ENCODE measurements at places on chromosomes 5 and 9.

DNA sequence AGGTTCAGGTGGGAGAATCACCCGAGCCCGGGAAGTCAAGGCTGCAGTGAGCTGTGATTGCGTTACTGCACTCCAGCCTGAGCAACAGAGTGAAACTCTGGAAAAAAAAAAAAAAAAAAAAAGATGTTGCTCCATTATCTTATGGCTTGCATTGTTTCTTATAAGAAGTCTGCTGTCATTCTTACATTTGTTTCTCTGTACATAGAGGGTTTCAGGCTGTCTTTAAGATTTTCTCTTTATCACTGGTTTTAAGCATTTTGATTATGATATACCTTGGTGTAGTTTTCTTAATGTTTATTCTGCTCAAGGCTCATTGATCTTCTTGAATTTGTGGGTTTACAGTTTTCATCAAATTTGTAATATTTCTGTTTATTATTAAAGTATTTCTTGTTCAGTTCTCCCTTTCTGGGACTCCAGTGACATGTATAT, 35.2 kb downstream of the MVB12B start:
- DNase-seq: no peak

DNA sequence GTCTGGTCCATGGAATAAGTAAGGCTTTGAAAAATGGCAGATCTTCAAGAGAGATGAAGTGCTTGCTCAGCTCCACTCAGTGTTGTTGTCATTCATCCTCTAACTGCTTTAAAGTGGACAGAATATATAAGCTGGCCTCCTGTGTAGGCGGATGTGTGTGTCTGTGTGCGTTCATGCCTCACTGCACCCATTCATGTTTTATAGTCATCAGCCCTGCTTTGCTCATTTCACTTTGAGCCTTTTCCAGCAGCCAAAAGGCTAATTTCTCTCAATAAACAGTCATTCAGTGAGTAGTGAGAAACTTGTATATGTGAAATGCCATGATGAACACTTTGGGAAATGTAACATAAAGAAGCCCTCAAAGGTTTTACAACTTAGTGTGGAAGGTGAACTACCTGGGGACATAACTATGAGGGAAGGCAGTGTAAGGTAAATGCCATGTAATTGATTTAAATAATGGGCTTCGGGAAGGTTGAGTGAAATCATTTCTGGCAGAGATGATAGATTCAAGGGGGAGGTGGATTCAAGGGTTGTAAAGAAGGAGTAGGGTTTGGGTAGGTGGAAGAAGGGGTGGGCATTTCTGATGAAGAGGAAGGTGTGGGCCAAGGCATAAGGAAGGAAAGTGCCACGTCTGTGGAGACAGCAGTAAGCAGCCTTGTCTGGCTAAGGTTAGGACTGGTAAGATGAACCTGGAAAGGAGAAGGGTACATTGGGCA, 15.7 kb downstream of the TTC23L start:
- no peak for DNase-seq

GRCh38 chr5:84535281-84535680, 150.6 kb upstream of the EDIL3 start:
- DNase-seq: no peak

DNA sequence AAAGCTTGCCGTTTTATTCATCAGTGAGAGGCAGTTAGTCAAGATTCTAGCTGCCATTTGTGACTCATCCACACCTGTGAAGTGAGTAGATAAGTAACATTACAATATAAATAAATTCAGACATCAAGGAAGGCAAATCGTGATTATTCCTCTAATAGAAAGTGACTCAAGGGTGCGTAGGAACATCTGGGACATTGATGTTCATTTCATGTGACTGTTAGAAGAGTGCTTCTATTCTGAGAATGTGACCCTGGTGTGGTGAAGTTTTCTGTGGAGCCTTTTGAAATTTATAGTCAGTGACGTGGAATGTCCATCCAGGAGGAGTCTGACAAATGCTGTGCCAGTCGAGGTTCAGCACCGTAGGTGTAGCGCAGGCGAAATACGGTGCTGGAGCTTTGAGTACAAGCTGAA, 48.4 kb upstream of the FAM240B start:
- no peak for DNase-seq

DNA sequence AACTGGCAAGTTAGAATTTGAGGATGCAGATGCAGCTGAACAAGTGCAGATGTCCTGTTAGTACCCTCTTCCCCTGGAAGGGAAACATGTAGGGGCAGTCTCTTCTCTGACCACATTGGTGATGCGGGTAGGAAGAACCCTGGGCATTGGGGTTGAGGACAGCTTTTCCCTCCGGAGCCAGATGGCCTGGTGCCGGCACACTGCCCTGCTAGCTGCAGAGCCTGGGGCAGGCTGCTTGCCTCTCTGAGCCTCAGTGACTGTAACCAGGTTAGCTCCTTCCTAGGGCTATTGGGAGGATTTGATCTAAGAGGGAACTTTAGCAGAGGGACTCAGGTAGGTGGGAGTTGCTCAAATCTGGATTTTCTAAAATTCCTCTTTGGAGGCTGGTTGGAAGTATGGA, 148.4 kb downstream of the HSPA4 start:
- DNase-seq: no peak

- peak; percentile 33 for DNase-seq
These were observed 42.0 kb upstream of the TIMD4 start for GRCh38 chr5:157004893-157005551.

DNA sequence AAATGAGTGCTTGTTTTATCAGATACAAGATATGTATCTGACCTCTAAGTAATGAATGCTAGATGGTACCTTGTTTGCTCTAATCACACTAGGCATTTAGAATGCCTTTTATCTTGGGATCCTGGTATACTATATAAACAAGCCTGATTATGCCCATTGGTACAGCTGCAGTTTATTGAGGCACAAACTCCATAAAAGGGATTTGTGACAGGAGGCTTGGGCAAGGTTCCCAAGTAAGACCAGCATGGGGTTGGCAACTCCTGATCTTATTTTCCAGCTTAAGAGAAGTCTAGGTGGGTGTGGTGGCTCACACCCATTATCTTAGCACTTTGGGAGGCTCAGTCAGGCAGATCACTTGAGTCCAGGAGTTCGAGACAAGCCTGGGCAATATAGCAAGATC, 93.9 kb upstream of the DMRT1 start:
- no peak for DNase-seq

- DNase-seq: no peak
These were observed 177.1 kb upstream of the SPRY4 start for GRCh38 chr5:142501890-142502289.

GRCh38 chr5:54774281-54775170, 210.9 kb downstream of the ESM1 start:
- peak; percentile 80 for DNase-seq

DNA sequence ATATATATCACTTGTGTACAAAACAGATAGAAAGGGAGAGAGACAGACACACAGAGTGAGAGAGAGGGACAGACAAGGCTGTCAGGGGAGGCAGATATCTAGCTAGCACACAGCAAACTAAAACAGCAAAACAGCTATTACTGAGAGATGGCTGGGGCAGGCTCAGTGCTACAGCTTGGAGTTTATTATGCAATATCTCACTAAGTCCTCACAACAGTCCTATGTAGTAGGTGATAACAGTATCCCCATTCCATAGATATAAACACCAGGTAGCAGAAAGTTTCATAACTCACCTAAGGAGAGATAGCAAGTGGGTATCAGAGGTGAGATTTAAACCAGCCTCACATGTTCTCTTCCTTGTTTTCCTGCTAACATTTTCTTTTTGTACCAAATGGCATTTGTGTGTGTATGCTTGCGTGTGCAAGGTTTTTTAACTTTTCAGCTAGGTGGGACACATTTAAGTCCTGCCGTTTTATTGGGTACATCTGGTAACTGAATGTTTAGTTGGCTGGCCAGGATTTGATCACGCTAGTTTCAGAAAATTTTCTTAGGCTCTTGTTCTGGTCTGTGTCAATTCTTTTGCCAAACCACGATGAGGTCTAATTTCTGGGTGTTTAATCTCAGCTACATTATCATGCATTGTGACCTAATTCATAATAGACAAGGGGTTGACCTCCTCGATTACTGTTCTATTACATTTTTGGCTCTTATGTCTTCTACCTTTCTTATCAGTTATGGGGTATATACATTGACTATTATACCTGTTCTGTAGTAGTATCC, 105.1 kb downstream of the LMNB1 start:
- no peak for DNase-seq

- DNase-seq: peak; percentile 60
These were observed 140.5 kb downstream of the SLIT3 start for GRCh38 chr5:169160405-169160901.

DNA sequence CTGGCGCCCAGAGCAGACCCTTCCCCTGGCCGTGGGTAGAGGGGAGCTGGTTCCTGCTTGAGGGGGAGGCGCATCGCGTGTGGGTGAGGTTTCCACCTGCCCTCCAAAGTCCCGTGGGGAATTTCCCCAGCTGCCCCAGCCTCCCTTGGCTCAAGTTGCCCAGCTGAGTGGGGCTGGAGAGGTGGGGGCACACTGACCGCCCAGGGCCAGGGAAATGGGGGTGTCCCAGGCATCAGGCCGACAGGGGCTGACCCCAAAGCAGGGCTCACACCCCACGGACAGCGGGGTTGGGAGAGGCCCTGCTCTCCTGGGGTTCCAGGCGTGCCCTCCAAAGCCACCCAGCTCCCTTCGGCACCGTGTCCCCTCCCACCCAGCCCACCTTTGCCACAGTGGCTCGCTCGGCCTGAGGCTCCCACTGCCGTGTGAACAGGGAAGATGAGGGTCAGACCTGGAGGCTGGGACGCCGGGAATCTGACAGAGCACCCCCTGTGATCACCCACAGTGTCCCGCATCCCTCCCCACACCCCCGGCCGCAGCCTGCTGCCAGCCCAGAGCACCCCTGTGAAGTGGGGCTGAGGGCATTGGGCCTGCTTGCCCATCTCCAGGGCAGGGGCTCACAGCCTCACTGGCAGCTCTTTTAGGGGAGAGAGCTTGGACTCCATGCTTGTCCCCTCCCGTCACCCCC, 933 bp upstream of the EGFL7 start:
- no peak for DNase-seq

GRCh38 chr9:127182901-127183746, 60.7 kb upstream of the ANGPTL2 start:
- peak; percentile 61 for DNase-seq

GRCh38 chr9:97545486-97545885, 44.0 kb downstream of the TMOD1 start:
- no peak for DNase-seq

- DNase-seq: no peak
These were observed 24.7 kb downstream of the AMBP start for GRCh38 chr9:114053246-114054005.

DNA sequence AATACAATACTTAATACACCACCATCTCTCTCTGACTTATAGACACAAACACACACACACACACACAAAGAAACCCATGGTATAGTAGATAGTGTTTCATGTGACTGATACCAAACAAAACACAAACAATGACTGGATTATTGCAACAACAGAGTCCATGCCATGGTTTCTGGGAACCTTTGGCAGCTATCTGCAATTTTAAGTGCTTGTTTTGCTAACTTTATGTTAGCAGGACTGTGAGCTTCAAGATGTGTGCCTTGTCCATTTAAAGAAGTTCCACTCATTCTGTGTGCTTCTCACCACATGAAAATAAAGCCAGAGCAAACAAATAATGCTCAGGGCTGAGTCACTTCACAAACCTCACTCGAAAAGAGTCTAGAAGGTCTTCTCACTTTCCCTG, 15.1 kb upstream of the LURAP1L start:
- DNase-seq: peak; percentile 59

DNA sequence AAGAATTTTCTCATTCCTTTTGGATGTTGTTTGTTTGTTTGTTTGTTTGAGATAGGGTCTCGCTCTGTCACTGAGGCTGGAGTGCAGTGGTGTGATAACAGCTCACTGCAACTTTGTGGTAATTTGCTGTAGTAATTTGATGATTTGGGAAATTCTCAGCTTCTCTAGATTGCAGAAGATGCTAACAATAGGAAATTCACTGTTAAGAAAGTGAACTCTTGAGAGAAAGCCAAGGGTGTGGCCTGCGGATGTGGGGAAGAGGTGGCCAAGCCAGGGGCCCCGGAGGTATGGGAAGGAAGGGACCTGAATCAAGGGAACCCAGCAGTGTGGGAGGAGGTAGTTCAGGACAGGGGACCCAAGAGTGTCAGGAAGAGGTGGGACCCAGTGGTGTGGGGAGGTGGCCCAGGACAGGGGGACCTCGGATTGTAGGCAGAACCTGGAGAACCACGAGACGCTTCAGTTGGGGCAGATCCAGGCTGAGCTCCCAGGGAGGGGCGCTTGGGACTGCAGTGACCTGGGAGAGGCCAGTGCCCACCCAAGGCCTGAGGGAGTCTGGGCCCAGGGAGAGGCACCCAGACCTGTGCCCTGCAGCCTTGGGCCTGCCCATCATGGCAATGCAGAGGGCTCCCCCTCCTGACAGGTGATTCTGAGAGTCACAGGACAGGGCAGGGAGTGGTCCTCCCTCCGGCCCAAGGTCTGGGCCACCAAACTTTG, 5.6 kb upstream of the LCN2 start:
- DNase-seq: no peak

DNA sequence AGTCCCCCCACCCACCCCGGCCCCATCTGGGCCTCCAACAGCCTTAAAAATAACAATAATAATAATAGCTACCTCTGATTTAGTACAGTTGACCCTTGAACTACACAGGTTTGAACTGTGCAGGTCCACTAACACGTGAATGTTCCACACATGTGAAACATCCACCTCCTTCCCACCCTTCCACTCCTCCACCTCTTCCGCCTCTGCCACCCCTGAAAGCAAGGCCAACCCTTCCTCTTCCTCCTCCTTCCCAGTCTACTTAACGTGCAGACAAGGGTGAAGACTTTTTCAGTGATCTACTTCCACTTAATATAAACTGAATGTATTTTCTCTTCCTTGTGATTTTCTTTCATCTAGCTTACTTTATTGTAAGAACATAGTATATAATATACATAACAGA, 10.8 kb downstream of the PDGFRB start:
- no peak for DNase-seq

DNA sequence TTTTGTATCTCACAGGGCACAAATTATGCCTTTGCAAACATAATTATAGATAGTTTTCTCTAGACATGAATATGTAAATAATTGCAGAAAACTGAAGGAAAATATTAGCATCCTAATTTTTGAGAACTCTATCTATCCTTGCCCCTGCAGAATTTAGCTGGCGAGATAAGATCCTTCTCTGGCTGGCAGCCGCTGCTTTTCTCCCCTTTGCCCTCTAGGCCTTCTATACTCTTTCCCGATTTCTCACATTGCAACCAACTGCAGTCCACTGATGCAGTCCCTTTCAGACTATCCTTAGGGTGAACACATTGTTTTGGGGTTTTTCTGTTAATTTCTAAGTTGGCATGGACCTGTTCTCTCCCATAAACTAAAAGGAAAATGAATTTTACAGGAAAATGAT, 91.3 kb downstream of the CD180 start:
- DNase-seq: no peak

DNA sequence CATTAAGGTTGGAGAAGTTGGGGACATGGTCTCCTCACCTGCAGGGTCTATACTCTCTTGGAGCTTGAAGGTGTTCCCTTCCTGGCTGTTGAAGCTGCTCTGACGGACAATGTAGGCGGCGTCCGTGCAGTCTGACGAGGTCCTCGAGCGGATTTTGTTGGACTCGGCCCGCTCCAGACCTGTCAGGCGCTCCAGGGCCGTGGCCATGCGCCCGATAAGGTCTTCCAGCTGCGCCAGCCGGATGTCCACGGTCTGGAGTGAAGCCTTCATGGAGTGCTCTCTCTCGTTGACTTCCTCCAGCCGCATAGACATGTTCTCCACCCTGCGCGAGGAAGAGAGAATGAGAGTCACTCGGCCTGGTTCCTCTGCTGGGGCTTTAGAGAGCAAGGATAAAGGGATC, 122.6 kb upstream of the KLF9 start:
- DNase-seq: no peak
